Activated naive CD8-positive, alpha-beta T cell treated with anti-CD3 and anti-CD28 coated beads for 36 hours (primary cell): ENCODE measurements at places on chromosomes 4 and X. TPM values are rescaled to one million over a fixed set of nuclear protein-coding genes. Genes with fewer than 3 reads are reported as not detected.
A peak's percentile ranks its signal among the peaks of the same experiment; 100 is the strongest.

Gene RPA4
- 0.23 TPM for total RNA-seq

Gene NWD2
- total RNA-seq: not detected

Gene ATOH1
- not detected for total RNA-seq

Gene TRMT44
- 21.9 TPM for total RNA-seq

Gene RHOH
- 112 TPM for total RNA-seq

GRCh38 chr4:72568959-72569718 is at the start of gene ADAMTS3:
Gene ADAMTS3 (minus strand): TSS chr4:72569221. CDS start chr4:72568762, 459 bp downstream.
- peak within 1 kb of the TSS; percentile 69 for H3K4me3 ChIP-seq
- no peak within 1 kb of the TSS for H3K27ac ChIP-seq
- DNase-seq: peak; percentile 11
- H3K4me1 ChIP-seq: peaks cover 15% of the 10 kb centered on the region
- peaks cover 73% of the 10 kb centered on the region for H3K27me3 ChIP-seq

DNA sequence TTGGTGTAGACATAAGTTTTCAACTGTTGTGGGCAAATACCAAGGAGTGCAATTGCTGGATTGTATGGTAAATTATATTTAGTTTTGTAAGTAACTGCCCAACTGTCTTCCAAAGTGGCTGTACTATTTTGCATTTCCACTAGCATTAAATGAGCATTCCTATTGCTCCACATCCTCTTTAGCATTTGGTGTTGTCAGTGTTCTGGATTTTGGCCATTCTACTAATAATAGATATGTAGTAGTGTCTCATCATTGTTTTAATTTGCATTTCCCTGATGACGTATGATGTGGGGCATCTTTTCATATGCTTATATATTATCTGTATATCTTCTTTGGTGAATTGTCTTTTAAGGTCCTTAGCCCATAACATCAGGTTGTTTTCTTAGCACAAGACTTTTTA is 17.3 kb downstream of the PGAM4 start:
- H3K4me1 ChIP-seq: peaks cover 5% of the 10 kb centered on the region
- no peak overlapping the region for H3K4me3 ChIP-seq
- H3K27me3 ChIP-seq: no peaks in the 10 kb centered on the region
- H3K27ac ChIP-seq: no peak overlapping the region

GRCh38 chr4:73251384-73251783 is 7.2 kb downstream of the ANKRD17 start:
- peaks cover 48% of the 10 kb centered on the region for H3K36me3 ChIP-seq
- H3K27ac ChIP-seq: no peak overlapping the region
- no peak for DNase-seq
- no peaks in the 10 kb centered on the region for H3K27me3 ChIP-seq
- H3K4me3 ChIP-seq: no peak overlapping the region

DNA sequence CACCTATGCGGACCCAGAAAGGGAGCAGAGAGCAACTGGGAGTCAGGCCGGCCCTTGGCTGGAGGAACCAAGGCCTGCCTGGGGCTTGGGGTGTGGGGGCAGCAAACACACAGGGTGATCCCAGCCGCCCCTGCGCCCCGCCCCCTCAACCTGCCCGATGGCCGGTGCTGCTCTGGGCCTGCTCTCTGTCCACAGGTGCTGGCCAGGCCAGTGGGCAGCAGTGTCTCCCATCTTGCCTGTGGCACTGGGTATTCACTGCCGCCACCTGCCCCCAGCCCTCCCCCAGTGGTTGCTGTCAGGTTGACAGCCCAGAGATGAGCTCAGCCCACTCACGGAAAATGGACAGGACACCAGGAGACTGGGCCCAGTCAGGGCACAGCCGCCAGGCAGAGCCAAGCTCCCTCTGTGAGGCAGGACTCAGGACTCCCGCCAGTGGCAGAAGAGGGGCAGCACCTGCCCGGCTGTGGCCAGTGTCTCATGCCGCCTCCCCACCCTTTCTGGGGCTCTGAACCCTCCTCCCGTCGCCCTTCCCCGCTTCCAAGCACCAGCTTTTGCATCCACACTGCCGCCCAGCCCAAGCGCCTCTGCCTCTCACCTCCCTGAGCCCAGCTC is 4.7 kb downstream of the NKX1-1 start:
- no peaks in the 10 kb centered on the region for H3K4me1 ChIP-seq
- H3K36me3 ChIP-seq: peaks cover 2% of the 10 kb centered on the region
- peaks cover 39% of the 10 kb centered on the region for H3K27me3 ChIP-seq
- H3K27ac ChIP-seq: no peak overlapping the region
- H3K4me3 ChIP-seq: no peak overlapping the region
- DNase-seq: no peak

GRCh38 chr4:177128306-177128705 is 181.4 kb upstream of the NEIL3 start:
- no peak overlapping the region for H3K27ac ChIP-seq
- no peak overlapping the region for H3K4me3 ChIP-seq
- no peaks in the 10 kb centered on the region for H3K36me3 ChIP-seq
- DNase-seq: no peak
- no peaks in the 10 kb centered on the region for H3K4me1 ChIP-seq

- peaks cover 74% of the 10 kb centered on the region for H3K27me3 ChIP-seq
- H3K36me3 ChIP-seq: no peaks in the 10 kb centered on the region
- H3K4me3 ChIP-seq: peak within 1 kb of the TSS; percentile 75
Measured at GRCh38 chr4:169270810-169271691, at the start of gene SH3RF1. Gene SH3RF1 (minus strand): TSS chr4:169270956. CDS start chr4:169269212, 1,744 bp downstream.

GRCh38 chrX:109841869-109842579 is 109.0 kb upstream of the ACSL4 start:
- no peaks in the 10 kb centered on the region for H3K27me3 ChIP-seq
- DNase-seq: no peak
- peak overlapping the region; percentile 75 for H3K27ac ChIP-seq
- no peaks in the 10 kb centered on the region for H3K36me3 ChIP-seq
- peaks cover 6% of the 10 kb centered on the region for H3K4me1 ChIP-seq

- no peaks in the 10 kb centered on the region for H3K27me3 ChIP-seq
- peaks cover 36% of the 10 kb centered on the region for H3K36me3 ChIP-seq
- H3K4me1 ChIP-seq: peaks cover 26% of the 10 kb centered on the region
- no peak for DNase-seq
- no peak overlapping the region for H3K27ac ChIP-seq
Measured at GRCh38 chrX:136725441-136726104, 55.2 kb downstream of the ARHGEF6 start.

DNA sequence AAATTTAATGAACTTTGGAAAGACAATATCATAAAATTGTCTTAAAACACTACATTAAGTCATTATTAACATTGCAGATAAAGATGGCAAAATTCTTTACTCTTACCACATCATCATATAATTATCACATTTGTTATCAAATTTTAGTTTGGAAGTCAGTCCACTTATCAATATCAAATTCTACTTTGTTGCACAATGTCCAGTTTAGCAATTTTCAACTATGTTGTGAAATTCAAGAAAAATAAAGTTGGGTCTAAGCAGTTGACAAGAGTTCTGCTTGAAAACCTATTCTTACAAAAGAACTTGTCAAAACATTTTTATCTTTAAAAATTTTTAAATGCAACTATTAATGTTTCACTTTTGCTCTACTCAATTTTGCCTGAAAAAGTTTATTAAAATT is 44.7 kb upstream of the TET2 start:
- no peak overlapping the region for H3K4me3 ChIP-seq
- no peak for DNase-seq
- no peak overlapping the region for H3K27ac ChIP-seq
- peaks cover 5% of the 10 kb centered on the region for H3K27me3 ChIP-seq
- no peaks in the 10 kb centered on the region for H3K4me1 ChIP-seq
- H3K36me3 ChIP-seq: peaks cover 6% of the 10 kb centered on the region

GRCh38 chr4:65831828-65832227 is 161.5 kb upstream of the EPHA5 start:
- no peaks in the 10 kb centered on the region for H3K36me3 ChIP-seq
- no peak overlapping the region for H3K27ac ChIP-seq
- no peak for DNase-seq
- no peaks in the 10 kb centered on the region for H3K27me3 ChIP-seq

DNA sequence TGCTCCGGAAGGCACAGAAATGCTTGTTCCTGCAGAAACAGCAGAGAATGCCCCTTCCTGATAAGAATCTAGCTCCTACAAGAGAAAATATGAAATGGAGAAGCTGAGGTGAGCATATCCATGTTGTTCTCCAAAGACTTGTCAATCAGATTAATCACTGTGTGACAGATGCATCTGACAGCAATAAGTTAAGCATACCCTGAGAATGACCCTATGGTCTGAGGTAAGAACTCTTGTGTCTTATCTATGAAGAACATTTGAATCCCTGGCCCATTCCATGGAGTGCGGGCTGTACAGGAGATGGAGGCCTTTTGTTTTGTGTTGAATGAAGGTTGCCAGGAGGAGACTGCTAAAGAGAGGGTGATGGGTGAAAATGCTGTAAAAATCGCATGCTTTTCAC is 21.5 kb upstream of the ASB5 start:
- no peaks in the 10 kb centered on the region for H3K4me1 ChIP-seq
- H3K27me3 ChIP-seq: peaks cover 7% of the 10 kb centered on the region
- H3K4me3 ChIP-seq: no peak overlapping the region
- H3K27ac ChIP-seq: no peak overlapping the region
- no peaks in the 10 kb centered on the region for H3K36me3 ChIP-seq

GRCh38 chr4:4672402-4672801 is 130.6 kb upstream of the STX18 start:
- H3K4me1 ChIP-seq: no peaks in the 10 kb centered on the region
- H3K27me3 ChIP-seq: no peaks in the 10 kb centered on the region
- no peak overlapping the region for H3K27ac ChIP-seq

- no peak for DNase-seq
- H3K4me3 ChIP-seq: no peak overlapping the region
- H3K4me1 ChIP-seq: no peaks in the 10 kb centered on the region
- no peaks in the 10 kb centered on the region for H3K36me3 ChIP-seq
Measured at GRCh38 chr4:22356987-22357596, 158.8 kb downstream of the ADGRA3 start.
